ENCODE measurements at places on chromosomes 12 and 14.
A peak's percentile ranks its signal among the peaks of the same experiment; 100 is the strongest.

- DNase-seq, result no peak
Measured at GRCh38 chr12:66724616-66725015, 45.7 kb upstream of the GRIP1 start.

DNA sequence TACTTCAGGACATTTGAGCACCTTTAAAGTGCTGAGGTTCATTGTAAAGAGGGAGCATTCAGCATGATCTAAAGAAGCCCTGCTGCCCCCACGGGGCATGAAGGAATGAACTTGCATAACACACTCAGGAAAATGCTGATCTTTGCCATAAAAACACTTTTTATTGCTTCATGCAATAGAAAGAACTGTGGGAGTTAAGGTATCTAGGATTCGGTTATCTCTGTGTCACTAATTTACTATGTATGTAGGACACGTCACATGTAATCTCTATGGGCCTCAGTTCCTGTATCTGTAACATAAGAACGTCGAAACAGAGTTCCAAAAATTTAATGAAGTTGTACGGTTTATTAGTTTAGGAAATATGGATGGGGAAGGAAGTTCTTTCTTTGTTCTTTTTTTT, 33.0 kb downstream of the BTBD7 start:
- no peak for DNase-seq

- DNase-seq, result peak; percentile 95
Measured at GRCh38 chr14:49867831-49868719, 15.5 kb upstream of the NEMF start.

DNA sequence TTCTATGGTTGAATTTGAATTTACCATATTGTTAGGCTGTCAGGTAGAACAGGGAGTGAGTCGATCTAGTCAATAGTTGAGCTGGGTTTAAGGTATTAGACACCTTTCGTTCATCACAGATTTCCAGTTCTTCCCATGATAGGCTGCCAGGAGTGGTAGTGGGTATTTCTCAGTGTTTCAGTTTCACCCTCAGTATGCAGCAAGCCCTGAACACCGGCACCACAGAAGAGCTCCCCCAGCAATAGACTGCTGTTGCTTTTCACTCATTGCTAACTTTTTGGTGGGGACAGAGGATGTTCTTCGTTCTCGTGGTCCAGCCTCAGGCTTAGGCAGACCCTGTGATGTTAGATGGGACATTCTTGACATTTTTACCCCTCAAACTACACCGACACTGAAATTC, 164.6 kb downstream of the PTPRO start:
- DNase-seq, result no peak

- no peak for DNase-seq
Measured at GRCh38 chr12:46087916-46088439, 97.6 kb upstream of the SCAF11 start.

DNA sequence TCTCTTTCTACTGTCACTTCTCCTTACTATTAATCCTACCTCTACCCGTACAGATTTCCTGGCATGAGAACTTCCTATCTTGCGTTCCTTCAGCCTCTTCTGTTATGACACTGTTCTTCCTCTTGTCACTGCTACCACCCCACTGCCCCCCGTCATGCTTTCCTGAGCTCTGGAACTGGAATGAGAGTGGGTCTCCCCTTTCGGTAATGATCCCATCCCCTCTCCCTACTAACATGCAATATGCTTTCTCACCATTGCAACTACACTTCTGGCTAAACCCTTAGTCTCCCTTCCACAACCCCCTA, 4.9 kb upstream of the AP1G2 start:
- DNase-seq, result no peak

DNA sequence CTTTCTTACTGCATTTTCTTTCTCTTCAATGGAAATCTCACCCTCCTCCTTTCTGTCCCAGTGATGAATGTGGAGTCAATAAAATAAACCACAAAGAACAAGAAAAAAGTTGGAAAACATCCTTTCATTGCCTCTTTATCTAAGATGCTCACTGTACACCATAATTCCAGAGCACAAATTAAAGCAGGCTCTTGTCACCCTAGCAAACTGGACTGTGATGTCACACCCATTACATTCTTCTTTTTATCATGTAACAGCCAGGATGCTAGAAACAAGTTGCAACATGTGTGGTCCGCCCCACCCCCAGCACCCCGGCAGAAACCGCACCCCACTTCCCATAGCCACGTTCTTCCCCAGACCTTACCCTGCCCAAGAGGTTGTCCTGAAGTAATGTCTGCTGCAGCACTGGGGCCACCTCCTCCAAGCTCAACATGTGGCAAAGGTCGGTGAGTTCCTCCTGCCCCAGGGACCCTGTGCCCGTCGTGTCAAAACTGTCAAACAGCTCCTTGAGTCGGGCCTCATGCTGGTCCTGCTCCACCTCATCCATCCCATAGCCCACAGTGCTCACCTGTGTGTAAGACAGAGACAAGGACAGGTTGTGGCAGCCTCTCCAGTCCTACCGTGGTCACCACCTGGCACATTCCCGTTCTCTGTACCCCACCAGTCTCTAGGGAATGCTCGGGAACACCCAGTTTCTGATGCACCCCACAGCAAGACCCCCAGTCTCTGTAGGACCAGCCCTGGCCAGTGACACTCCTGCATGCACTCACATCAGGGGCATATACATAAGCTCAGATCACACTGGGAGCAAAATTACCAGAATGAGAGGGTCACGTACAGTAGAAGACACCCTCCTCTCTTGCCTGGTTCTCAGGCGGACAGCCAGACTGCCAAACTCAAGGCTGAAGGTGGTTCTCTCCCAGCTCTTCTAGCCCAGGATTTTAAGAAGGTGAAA, 9.2 kb downstream of the NIN start:
- no peak for DNase-seq

DNA sequence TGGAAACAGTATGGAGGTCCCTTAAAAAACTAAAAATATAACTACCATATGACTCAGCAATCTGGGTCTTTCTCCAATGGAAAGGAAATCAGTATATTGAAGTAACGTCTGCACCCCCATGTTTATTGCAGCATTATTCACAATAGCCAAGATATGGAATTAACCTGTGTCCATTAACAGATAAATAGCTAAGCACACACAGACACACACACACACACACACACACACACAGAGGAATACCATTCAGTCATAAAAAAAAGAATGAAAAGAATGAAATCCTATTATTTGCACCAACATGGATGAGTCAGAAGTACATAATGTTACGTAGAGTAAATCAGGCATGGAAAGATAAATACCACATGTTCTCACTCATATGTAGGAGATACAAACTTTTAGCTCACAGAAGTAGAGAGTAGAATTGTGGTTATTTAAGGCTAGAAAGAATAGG, 4.7 kb downstream of the KLRK1 start:
- DNase-seq, result peak; percentile 78

DNA sequence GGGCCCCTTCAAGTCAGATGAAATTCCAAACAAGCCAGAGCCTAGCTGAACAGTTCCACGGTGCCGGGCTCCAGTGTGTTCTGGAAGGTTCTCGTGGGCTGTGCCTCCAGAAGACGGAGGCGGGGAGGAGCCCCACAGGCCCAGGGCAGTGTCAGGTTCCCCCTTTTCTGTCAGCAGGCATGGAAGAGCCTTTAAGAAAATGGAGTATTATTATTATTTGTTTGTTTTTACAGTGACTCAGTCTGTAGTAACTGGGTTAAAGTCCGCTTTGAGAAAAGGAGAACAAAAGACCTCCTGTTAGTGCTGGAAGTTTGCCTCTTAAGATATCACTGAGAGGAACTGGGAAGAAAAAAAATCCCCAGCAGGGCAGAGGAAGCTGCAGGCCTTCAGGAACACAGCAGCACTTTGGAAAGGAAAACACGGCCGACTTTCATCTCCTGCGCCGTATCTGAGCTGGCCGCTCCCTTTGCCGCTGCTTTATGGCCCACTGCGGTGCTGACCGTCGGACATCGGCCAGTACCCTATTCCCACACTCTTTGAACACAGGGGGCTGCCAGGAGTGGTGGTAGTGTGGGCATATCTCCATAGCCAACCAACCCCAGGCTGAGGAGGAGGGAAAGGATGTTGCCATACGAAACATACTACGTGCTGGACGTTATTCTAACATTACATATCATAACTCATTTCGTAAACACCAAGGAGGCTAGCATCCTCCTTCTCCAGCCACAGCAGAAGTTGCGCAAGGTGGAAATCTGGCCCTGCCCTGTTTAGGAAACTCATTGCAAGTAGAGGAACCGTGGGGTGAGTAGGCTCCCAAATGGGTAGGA, 194.0 kb downstream of the ZFP36L1 start:
- DNase-seq, result peak; percentile 60

DNA sequence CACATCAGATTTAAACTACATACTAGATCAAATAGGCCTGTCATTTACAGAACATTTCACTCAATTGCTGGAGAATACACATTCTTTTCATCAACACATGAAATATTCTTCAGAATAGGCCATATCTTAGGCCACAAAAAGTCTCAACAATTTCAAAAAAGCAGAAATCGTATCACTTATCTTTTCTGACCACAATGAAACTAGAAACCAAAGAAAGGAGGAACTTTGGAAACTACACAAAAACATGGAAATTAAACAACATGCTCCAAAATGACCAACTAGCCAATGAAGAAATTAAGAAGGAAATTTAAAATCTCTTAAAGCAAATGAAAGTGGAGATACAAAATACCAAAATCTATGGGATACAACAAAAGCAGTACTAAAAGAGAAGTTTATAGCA, 35.1 kb downstream of the PARP11 start:
- DNase-seq, result no peak

- peak; percentile 9 for DNase-seq
Measured at GRCh38 chr14:58907803-58908202, 270.0 kb downstream of the DACT1 start.

DNA sequence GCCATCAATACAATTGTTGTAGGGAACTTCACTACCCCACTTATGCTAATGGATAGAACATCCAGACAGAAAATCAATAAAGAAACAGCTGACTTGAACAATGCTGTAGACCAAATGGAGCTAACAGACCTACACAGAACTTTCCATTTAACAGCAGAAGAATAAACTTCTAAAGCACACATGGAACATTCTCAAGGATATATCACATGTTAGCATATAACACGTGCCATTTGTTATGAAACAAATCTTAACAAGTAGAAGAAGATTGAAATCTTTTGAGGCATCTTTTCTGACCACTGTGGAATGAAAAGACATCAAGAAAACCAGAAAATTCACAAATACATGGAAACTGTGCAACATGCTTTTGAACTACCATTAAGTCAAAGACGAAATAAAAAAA, 62.5 kb upstream of the RNU6-8 start:
- no peak for DNase-seq

DNA sequence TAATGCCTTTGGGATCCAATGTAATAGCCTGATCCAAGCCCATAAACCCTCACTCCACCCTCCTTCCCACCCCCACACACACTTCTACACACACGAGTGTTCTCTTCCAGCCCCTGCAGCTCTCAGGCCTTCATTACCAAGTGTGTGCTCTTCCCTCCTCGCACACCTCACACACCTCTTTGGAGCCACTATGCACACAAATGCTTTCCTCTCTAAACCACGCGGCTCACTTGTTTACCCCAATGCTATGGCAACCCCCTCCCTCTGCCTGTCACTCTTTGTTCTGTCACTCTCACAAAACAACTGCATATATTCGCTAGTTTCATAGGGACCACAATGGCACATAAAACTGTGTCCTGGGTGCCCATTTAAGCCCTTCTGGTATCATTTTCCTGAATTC, 35.1 kb downstream of the PPP2R5E start:
- no peak for DNase-seq

DNA sequence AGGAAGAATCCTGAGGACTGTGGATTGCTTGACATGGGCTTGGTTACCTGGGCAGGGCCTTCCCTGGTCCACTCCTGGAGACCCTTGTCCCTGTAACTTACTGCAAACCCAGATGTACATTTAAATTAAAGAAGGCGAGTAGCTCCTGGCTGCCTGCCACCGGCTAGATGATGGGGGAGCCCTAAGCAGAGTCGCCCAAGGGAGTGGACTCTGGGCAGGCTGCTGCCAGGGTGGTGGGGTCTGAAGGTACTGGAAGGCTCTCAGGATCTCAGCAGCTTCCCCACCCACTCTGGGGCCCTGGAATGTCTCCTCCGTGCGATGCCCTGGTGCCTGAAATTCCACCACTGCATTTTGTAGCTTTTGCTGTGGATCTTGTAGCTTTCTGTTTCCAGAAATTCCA, 74.7 kb downstream of the FBXL14 start:
- no peak for DNase-seq

DNA sequence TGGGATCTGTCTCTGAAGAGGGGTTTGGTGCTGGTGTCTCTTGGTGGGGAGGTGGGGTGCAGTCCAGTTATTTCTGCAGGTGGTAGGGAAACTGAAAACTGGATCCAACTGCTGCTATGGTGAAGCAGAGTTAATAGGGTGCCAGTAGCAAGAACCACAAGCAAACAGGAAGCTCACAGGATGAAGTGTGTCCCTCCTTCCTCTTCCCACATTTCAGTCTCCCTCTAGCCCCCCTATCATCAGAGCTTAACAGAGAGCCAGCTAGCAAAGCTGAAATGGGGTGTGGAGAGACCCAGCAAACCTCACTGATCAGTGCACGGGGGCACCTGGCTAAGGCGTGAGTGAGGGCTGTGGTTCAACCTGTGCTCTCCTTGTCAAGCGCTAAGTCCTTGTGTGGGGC, 69.1 kb upstream of the C12orf71 start:
- no peak for DNase-seq

DNA sequence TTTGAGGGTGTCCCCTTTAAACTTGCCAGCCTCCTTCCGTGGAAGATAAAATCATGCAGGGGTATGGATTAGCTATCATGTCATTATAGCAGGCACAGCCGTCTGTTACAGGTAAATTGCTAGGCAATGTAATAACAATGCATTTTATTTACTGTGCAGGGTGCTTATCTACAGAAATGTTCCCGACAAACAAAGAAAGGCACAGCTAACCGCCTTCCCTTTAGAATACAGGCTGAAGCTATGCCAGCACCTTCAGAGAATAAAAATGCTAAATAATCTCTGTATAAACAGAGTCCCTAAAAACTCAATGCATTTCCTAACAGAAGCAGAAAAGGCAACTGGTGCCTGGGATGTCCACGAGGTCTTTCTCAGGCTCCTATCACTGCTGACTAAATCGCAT, 239.2 kb downstream of the SPTSSA start:
- DNase-seq, result no peak

GRCh38 chr12:31797230-31797872, 68.5 kb upstream of the AMN1 start:
- no peak for DNase-seq

GRCh38 chr14:41773536-41774279, 167.0 kb downstream of the LRFN5 start:
- DNase-seq, result no peak

DNA sequence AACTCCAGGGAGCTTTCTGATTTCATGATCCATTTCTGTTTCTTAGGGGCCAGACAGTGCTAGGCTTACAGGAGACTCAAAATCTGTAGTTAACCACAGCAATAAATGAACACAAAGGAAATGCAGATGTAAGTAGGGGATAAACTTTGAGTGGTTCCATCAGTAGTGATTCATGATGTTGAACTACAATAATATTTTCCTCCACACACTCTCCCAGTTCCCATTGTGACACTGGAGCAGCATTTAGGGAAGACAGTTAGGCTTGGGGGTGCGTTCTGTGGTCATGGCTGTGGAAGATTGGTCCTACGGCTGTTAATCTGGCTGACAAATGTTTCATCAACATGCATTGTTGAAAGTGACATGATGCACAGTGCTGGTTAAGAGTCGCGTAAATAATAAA, 66.9 kb downstream of the HMGA2 start:
- peak; percentile 64 for DNase-seq
